Stromal cell of bone marrow (primary cell): ENCODE measurements at places on chromosomes 3 and 15.

- DNase-seq: no peak
Measured at GRCh38 chr3:113039546-113039945, 48.8 kb downstream of the GTPBP8 start.

GRCh38 chr15:101523560-101523940 lies 34.0 kb upstream of the PCSK6 start:
- DNase-seq: no peak

GRCh38 chr15:32730677-32731654 lies 13.2 kb downstream of the GREM1 start:
- no peak for DNase-seq

DNA sequence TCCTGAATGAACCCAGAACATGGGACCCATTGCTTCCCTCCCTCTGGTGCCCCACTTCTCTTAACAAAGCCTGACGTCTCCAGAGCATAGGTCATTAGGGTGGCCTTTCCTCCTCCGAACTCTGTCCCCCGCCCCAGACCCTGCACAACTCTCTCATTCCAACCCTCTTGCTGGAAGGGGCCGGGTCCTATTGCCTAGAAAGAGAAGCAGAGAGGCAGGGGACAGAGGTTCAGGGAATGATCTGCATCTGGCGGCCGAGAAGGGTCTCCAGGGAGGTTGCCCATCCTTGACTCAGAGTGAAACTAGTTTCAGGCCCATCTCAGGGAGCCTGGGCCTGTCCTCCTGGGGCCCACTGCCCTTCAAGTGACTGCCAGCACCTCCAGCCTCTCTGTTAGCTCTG lies 79.0 kb downstream of the LINGO1 start:
- no peak for DNase-seq

DNA sequence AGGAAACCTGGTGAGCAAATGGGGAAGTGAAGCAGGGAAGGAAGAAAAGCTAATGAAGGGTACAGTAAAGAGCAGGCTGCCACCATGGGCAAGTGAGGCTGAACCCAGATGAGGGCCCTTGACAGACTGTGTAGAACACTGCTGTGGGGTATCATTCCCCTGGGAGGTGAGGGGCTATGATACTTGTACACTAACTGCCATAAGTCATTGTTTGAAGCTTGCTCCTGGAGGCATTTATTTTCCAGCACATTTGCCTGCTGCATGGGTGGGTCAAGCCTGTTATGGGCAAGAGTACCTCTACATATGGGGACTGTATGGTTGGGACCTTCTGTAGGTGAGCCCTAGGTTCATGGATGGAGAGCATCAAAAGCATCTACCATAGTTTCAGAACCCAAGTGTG lies 57.4 kb downstream of the POMGNT2 start:
- no peak for DNase-seq

DNA sequence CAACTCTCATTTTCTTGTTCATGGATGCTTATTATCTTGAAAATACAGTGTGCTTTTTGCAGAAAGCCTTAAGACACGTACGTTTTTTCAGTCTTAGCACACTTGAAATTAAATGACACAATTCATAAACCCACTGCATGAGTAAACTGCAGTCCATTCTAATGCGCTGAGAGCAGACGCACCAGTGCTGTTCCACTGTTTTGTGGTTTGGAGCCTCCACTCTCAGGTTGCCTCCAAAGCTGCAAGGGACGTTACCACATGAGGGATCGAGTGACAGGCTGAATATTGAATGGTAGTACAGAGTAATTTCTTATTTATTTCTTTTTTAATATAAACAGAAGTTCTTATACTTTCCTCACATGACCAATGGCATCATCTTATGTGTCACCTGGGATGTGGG lies 12.3 kb downstream of the IQCH start:
- DNase-seq: no peak

- DNase-seq: no peak
Measured at GRCh38 chr3:64945171-64945729, 257.4 kb upstream of the ADAMTS9 start.

DNA sequence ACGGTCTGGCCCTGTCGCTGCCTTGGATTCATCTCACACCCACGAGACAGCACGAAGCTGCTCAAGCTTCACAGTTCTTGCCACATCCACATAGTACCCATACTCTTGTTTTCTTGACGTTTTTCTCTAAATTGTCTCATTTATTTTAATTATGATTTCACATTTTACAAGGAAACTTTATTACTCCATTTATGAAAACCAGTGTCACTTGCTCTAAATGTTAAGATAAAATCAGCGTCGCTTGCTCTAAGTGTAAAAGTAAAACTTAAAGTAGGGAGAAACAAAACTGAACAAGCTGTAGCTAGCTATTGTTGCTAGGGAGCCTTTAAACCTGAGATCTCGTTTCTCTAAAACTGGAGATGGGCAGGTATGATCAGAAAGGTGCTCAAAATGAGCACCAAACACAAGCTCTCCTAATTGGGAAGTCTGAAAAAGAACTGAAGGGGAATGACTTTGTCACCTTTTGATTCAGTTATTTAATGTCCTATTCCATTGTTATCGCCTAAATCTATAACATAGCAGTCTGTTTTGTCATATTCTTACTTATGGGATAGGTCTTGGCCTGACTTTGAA lies 680 bp downstream of the IFT122 start:
- no peak for DNase-seq

GRCh38 chr3:126848991-126849390 lies 133.9 kb upstream of the PLXNA1 start:
- DNase-seq: no peak

GRCh38 chr15:56795502-56795901 lies 62.2 kb upstream of the ZNF280D start:
- DNase-seq: no peak

GRCh38 chr3:15427981-15428380 lies 583 bp downstream of the EAF1 start:
- no peak for DNase-seq
